Mammary microvascular endothelial cell (primary cell): ENCODE measurements at places on chromosomes 7 and 10. TPM values are rescaled to one million over a fixed set of nuclear protein-coding genes. Genes with fewer than 3 reads are reported as not detected.

Gene ZNF727
- total RNA-seq = 0.07 TPM in 1 of 2 replicates, not detected in the other

Gene CALML3
- total RNA-seq = not detected in 2 replicates

Gene CHAT
- not detected in 2 replicates for total RNA-seq

Gene NODAL
- total RNA-seq = not detected in 2 replicates

Gene WIPF3
- total RNA-seq = not detected in 2 replicates
